ENCODE measurements at places on chromosomes 5 and 9. TPM values are rescaled to one million over a fixed set of nuclear protein-coding genes. Genes with fewer than 3 reads are reported as not detected.

The SAPCD2 gene
- total RNA-seq, result 7.1 TPM

The RORB gene
- 6.0 TPM for total RNA-seq

The ARID3C gene
- total RNA-seq, result 0.22 TPM

The TRIM36 gene
- total RNA-seq, result 2.4 TPM

The PCDHA9 gene
- total RNA-seq, result 0.11 TPM

The CMYA5 gene
- total RNA-seq, result 3.7 TPM

The ZNF454 gene
- total RNA-seq, result 1.7 TPM

The EQTN gene
- not detected for total RNA-seq
